ENCODE measurements at places on chromosomes 1 and 21. TPM values are rescaled to one million over a fixed set of nuclear protein-coding genes. Genes with fewer than 3 reads are reported as not detected.

The SMCP gene
- total RNA-seq: not detected

- H3K4me1 ChIP-seq: peaks cover 21% of the 10 kb centered on the region
- H3K27me3 ChIP-seq: peaks cover 3% of the 10 kb centered on the region
- no peaks in the 10 kb centered on the region for H3K36me3 ChIP-seq
- DNase-seq: no peak
- no peak overlapping the region for H3K27ac ChIP-seq
Observed at GRCh38 chr1:82001345-82001744, 200.6 kb downstream of the ADGRL2 start.

- DNase-seq: no peak
- H3K27ac ChIP-seq: no peak overlapping the region
- H3K4me3 ChIP-seq: no peak overlapping the region
- H3K27me3 ChIP-seq: no peaks in the 10 kb centered on the region
Observed at GRCh38 chr1:111110197-111110899, 29.5 kb downstream of the DRAM2 start.

The PGD gene
- total RNA-seq: 167 TPM

DNA sequence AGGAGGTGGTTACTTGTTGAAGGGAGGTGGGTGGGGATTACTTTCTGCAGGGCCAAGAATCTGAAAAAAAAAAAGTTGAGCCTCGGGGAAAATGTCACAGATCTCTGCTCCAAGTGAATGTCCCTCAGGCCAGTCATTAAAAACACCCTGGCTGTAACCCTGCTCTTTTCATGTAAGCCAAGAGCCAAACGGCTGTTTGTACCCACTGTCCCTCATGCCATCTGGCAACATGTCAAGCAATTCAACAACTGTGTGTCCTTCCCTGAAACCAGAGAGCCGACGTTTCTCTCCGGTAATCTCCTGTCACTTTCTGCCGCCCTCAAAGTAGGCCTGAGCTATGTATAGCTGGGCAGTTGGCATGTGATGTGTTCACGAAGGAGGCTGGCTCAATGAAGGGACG, 14.7 kb downstream of the CASQ2 start:
- no peaks in the 10 kb centered on the region for H3K36me3 ChIP-seq
- no peaks in the 10 kb centered on the region for H3K27me3 ChIP-seq
- no peak for DNase-seq
- no peak overlapping the region for H3K4me3 ChIP-seq

GRCh38 chr1:230868736-230869385, 540 bp upstream of the C1orf198 start:
- DNase-seq: peak; percentile 52
- H3K27me3 ChIP-seq: no peaks in the 10 kb centered on the region
- peak overlapping the region; percentile 100 for H3K27ac ChIP-seq
- peaks cover 50% of the 10 kb centered on the region for H3K4me1 ChIP-seq
- H3K4me3 ChIP-seq: peak overlapping the region; percentile 80

DNA sequence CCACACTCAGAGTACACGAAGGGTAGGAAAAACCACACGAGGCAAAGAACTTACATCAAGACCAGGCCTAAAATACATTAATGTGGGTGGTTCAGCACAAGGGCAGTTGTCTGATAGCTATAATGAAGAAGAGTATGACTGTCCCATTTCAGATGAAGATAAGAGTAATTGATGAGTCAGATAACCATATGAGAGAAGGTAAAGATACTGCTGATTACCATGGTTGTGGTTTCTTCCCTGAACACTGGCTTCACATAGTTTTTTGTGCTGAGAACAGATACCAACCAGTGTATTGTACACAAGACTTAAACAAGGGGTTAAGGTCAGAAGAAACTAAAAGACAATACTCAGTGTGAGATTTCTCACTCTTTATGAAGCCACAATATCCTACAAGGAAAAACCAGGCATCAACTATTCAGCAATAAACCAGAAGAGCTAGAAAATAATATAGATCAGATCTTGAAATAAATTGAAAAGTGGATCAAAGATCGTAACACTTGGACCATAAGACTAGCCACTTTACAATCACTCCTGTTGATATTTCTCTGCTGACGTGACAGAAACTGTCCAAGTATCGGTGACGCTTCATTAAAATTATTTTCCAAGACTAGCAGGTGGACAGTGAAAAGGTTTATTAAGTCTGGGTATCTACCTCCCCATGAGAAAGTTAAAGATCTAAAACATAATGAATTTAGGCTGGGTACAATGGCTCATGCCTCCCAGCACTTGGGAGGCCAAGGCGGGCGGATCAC, 28.6 kb downstream of the PUM1 start:
- peak overlapping the region; percentile 73 for H3K27ac ChIP-seq
- H3K36me3 ChIP-seq: peaks cover 15% of the 10 kb centered on the region
- no peaks in the 10 kb centered on the region for H3K27me3 ChIP-seq
- H3K4me1 ChIP-seq: peaks cover 44% of the 10 kb centered on the region

DNA sequence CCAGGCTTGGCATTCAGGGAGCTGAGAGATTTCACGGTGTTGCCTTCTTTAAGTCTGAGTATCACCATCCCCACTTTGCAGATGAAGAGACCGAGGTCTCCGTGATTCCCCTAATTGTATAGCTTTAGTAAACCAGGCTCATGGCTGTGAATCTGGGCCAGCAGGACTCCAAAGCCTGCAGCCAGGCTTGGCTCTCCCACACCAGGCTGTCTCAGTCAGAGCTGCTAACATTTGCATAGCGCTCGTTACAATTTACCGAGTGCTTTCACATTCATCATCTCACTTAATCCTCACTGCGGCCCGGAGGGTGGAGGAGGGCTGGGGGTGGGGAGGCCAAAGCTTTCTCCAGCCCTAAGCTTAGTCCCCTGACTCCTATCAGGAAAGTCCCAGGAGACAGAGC, 11.7 kb downstream of the C1orf94 start:
- H3K36me3 ChIP-seq: no peaks in the 10 kb centered on the region
- H3K4me1 ChIP-seq: no peaks in the 10 kb centered on the region
- H3K27me3 ChIP-seq: peaks cover 69% of the 10 kb centered on the region

DNA sequence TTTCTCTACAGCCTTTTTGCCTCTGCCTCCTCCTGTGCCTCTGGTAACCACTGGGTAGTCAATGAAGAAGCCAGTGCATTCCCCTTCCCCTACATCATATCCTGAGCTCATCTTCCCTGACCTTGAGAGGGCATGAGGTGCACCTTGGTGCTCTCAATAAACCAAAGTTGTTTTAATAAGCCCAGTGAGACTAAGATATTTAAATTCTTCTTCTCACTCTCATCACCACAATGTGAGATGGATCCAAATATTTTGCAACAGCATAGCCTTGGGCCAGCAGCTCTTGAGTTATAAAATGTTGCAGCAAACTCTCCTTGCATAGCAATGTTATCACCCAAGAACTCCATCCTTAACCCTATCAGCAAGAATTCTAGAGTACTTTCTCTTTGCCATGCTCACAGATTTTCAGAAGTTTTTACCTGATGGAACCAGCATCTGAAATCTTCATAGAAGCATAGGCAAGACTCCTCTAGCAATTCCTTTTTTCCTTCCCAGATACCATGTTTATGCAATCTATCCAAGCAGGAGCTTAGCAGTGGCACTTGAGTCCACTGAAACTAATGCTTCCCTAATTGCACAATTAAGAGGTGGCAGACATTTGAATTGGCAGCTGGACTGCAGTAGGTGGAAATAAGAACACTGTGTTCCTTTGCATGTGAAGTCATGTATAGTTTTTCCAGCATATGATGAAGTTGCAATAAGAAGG, 36.8 kb downstream of the CDC7 start:
- no peak overlapping the region for H3K27ac ChIP-seq
- H3K36me3 ChIP-seq: no peaks in the 10 kb centered on the region
- no peaks in the 10 kb centered on the region for H3K4me1 ChIP-seq
- H3K4me3 ChIP-seq: no peak overlapping the region
- H3K27me3 ChIP-seq: peaks cover 12% of the 10 kb centered on the region
- no peak for DNase-seq

The SYPL2 gene
- 0.14 TPM for total RNA-seq

The DNALI1 gene
- 14.9 TPM for total RNA-seq

The LRRC38 gene
- not detected for total RNA-seq

The FNBP1L gene
- 74.5 TPM for total RNA-seq

DNA sequence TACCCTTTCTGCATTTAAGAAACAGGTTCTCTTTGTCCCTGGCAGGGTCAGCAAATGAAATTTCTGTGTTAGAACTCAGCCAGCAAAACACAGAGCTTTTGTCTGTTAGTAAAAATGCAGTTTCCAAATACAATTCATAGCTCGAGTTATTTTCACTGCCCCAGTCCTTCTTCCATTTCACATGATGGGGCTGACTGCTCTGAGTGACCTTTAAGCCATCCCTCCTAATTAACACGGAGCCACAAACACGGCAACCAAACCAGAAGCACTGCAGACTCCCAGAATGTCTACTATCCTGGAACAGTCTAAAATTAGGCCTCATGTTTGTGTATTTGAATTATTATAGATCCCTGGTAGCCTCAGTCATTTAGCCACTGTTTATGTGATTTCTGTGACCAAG, 99.1 kb upstream of the RGS4 start:
- peaks cover 4% of the 10 kb centered on the region for H3K4me1 ChIP-seq
- no peak overlapping the region for H3K27ac ChIP-seq
- H3K27me3 ChIP-seq: no peaks in the 10 kb centered on the region

The AGMAT gene
- total RNA-seq: 0.25 TPM

The SLC44A5 gene
- 4.1 TPM for total RNA-seq

GRCh38 chr1:75159154-75159553, 25.0 kb downstream of the LHX8 start:
- no peak overlapping the region for H3K4me3 ChIP-seq
- no peak for DNase-seq
- H3K27me3 ChIP-seq: peaks cover 6% of the 10 kb centered on the region
- H3K36me3 ChIP-seq: no peaks in the 10 kb centered on the region

The TRIM67 gene
- 0.04 TPM for total RNA-seq

DNA sequence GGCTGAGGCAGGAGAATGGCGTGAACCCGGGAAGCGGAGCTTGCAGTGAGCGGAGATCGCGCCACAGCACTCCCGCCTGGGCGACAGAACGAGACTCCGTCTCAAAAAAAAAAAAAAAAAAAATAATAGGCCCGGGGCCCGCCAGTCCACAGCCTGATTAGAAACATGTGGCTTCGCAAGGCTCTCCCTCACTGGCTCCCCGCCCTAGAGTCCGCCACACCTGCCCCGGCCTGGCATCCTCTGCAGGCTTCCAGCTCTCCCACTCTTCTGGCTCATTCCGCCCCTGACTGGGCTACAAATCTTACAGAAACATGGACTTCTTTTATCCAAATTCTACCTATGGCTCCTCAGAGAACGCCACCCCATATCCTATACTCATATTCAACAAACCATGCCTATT, 32.4 kb downstream of the PGBD5 start:
- H3K4me3 ChIP-seq: no peak overlapping the region
- H3K36me3 ChIP-seq: no peaks in the 10 kb centered on the region
- H3K27ac ChIP-seq: no peak overlapping the region
- H3K4me1 ChIP-seq: no peaks in the 10 kb centered on the region
- no peak for DNase-seq

DNA sequence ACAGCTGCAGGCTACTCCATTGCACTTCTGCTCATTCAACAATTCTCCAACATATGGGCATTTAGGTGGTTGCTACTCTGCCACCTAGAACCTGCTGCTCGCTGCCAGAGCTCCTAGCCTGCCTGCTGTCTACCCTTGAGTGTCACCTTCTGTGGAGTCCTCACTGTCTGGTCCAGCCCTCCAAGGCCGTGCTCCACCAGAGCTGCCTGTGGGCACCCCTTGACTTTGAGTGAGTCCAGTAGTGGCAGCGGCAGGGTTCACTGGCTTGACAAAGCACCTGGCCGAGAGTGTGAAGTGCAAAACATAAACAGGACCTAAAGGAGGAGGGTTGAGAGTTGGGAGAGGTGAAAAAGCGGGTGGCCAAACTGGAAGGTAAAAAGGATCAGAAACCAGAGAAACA, 120.3 kb upstream of the DNAH14 start:
- H3K36me3 ChIP-seq: no peaks in the 10 kb centered on the region
- no peak overlapping the region for H3K27ac ChIP-seq
- H3K27me3 ChIP-seq: peaks cover 11% of the 10 kb centered on the region
- H3K4me1 ChIP-seq: no peaks in the 10 kb centered on the region

- H3K36me3 ChIP-seq: peaks cover 10% of the 10 kb centered on the region
- H3K4me3 ChIP-seq: peak overlapping the region; percentile 89
- no peaks in the 10 kb centered on the region for H3K27me3 ChIP-seq
- peaks cover 41% of the 10 kb centered on the region for H3K4me1 ChIP-seq
- DNase-seq: peak; percentile 60
- H3K27ac ChIP-seq: peak overlapping the region; percentile 87
Observed at GRCh38 chr1:155323729-155324036, 3.0 kb downstream of the RUSC1 start.

DNA sequence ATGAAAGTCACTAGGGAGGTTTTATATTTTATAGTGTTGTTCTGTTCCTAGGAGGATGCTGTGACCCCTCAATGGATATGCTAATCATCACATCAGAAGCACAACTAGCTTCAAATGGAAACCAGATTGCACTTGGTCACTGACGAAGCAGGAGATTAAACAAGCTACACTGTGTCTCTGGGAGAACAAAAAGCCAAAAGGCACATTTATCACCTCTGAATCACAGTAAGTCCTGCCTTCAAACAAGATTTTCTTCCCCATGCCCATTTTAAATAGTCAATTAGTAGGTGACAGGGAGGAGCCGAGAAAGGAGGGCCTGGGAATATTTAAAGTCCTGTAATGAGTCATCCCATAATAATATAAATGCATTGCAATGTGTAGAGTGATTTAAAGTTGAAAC, 38.1 kb downstream of the RGS2 start:
- H3K4me3 ChIP-seq: no peak overlapping the region
- no peaks in the 10 kb centered on the region for H3K36me3 ChIP-seq
- DNase-seq: no peak
- no peak overlapping the region for H3K27ac ChIP-seq
- no peaks in the 10 kb centered on the region for H3K27me3 ChIP-seq
- peaks cover 53% of the 10 kb centered on the region for H3K4me1 ChIP-seq

GRCh38 chr1:66003690-66004089, 211.0 kb downstream of the PDE4B start:
- H3K4me3 ChIP-seq: no peak overlapping the region
- peaks cover 9% of the 10 kb centered on the region for H3K4me1 ChIP-seq
- no peaks in the 10 kb centered on the region for H3K36me3 ChIP-seq
- DNase-seq: no peak
- H3K27ac ChIP-seq: no peak overlapping the region
- H3K27me3 ChIP-seq: peaks cover 33% of the 10 kb centered on the region

DNA sequence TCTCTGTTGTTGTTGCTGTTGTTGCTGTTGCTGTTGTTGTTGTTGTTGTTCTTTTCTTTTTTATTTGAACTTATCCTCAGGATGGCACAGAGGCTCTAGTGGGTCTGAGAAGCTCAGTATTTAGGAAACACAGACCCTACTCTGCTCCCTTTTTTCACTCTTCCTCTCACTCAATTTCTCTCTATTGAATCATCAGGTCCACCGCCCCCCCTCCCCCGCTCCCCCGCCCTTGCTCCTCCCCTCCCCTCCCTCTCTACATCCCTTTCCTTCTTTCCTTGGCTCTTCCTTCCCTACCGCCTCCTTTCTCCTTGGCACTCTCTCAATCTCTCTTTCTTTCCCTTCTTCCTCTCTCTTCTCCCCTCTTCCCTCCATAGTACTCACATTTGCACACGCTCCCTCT, 218.5 kb upstream of the ZC3H12A start:
- H3K4me1 ChIP-seq: no peaks in the 10 kb centered on the region
- no peak overlapping the region for H3K27ac ChIP-seq
- no peak for DNase-seq
- no peaks in the 10 kb centered on the region for H3K36me3 ChIP-seq
- H3K4me3 ChIP-seq: no peak overlapping the region
